ENCODE measurements at places on chromosomes 3 and 15. TPM values are rescaled to one million over a fixed set of nuclear protein-coding genes. Genes with fewer than 3 reads are reported as not detected.

DNA sequence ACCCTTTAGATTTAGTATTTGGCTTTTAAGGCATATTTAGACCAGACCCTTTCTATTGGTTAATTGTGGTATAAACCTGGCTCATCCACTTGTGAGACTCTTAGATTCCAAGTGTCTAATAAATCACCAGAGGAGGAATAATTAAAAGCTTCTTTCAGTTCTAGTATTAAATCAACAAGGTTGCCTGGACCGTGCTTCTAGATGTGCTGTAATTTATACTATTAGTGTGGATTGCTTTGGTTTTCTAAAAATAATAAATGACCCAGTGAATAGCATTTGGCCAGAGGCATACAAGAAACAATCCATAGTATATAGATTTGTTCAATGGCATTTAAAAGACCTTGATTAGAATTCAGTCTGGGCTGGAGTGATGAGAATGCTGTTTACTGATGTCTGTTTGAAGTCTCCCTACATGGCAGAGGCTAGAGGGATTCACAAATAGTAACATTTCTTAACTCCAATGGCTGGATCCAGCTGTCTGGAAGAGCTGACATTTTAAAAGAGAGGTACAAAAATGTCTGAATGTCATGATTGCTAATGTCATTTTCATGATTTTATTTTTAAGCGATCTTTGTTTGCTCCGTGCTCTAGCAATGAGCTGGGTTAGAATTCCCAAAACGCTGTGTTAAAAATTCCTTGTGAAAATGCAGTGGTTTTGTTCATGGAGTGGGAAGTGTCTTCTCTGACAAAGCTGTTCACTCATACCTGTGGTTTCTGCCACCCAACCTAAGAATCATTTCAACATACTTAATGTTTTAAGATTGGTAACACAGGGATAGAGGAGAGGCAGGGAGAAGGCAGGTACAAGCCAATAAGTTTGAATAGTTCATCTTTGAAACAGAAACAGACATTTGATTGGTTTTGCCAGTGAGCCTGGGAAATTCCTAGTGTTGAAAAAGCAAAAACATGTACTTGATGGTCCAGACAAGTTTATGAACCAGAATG, 89.9 kb downstream of the RBMS3 start:
- DNase-seq, result no peak

- DNase-seq, result no peak
Measured at GRCh38 chr3:3648988-3649679, 150.1 kb upstream of the LRRN1 start.

DNA sequence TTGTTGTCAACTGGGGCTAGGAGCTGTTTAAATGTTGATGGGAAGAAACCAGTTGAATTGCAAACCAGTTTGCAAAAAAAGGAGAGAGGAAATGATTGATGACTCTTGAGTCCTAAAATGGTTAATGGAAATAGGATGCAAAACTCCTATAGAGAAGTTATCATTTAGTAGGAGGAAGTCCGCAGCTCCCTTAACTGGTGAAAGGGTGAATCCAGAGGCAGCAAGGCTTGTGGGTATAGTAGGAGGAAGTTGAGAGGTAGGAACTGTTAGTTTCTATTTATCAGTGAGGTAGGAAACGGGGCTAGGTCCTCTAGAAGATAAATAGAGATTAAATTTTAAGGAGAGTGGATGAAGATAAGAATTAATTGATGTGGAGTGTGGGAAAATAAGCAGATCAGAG, 15.4 kb downstream of the IREB2 start:
- DNase-seq, result no peak

Gene SLC38A3
- 2.5 TPM for polyA plus RNA-seq

Gene FAM81A
- 0.67 TPM for polyA plus RNA-seq

Gene ISG20
- 1.9 TPM for polyA plus RNA-seq

GRCh38 chr15:69424748-69425413, 10.7 kb downstream of the KIF23 start:
- DNase-seq, result no peak

- no peak for DNase-seq
Measured at GRCh38 chr15:66996094-66996493, 69.3 kb upstream of the SMAD3 start.

DNA sequence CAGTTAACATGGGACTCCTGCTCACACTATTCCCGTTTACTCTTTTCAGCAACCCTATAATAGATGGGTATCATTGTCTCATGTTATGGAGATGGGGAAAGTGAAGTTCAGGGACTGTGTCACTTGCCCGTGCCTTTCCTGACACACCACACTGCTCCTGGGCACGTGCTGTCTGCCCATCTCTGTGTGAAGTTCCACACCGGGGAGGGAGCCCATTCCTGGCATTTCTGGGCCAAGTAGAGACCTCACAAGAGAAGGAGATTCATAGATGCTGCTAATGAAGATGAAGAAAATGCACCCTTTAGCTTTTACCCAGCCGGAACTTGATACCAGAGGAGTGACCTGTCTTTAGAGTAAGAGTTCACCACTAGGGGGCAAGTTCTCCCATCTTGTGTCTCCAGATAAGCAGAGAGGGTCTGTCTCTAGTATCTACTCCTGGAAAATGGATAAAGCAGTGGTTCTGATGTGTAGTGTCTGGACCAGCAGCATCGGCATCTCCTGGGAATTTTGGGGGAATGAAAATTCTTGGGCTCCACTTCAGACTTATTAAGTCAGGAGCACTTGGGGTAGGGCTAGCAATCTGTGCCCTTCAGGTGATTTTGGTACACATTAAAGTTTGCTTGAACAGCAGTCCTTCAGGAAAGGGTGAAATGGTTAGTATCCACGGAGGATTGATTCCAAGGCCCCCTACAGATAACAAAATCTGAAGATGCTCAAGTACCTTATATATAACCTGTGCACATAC, 2.0 kb upstream of the TOPBP1 start:
- DNase-seq, result peak; percentile 45

- DNase-seq, result peak; percentile 13
Measured at GRCh38 chr15:43204016-43204901, 16.6 kb downstream of the EPB42 start.

- no peak for DNase-seq
Measured at GRCh38 chr3:128588147-128588546, 62.5 kb downstream of the RPN1 start.

Gene MCTP2
- polyA plus RNA-seq, result 0.68 TPM

DNA sequence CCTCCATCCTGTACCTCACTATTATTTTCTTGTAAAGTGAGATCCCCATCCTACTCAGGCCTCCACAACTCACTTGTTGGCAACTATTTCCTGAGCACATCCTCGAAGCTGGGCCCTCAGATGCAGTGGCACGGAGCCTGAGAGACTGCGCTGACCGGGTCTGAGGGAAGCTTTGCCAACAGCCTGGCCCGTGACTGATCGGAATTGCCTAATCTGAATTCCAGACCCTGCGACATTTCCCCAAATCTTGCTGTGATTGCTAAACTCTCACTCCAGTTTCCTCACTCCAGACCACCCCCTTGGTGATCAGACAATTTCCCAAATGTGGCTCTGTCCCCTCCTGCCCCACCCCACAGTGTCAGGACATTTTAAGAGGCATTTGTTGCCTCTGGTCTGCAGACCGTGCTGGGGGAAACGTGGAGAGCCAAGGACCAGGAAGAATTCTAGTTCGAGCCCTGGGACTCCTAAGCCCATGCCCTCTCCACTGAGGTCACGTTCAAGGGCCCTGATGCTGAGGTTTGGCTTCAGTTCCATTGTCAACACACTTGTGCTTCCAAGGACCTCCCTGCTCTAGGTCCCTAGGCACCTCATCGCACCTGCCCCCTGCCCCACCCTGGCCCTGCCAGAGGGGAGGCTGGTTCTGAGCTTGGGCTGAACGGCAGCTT, 22.8 kb downstream of the KLHL25 start:
- no peak for DNase-seq

DNA sequence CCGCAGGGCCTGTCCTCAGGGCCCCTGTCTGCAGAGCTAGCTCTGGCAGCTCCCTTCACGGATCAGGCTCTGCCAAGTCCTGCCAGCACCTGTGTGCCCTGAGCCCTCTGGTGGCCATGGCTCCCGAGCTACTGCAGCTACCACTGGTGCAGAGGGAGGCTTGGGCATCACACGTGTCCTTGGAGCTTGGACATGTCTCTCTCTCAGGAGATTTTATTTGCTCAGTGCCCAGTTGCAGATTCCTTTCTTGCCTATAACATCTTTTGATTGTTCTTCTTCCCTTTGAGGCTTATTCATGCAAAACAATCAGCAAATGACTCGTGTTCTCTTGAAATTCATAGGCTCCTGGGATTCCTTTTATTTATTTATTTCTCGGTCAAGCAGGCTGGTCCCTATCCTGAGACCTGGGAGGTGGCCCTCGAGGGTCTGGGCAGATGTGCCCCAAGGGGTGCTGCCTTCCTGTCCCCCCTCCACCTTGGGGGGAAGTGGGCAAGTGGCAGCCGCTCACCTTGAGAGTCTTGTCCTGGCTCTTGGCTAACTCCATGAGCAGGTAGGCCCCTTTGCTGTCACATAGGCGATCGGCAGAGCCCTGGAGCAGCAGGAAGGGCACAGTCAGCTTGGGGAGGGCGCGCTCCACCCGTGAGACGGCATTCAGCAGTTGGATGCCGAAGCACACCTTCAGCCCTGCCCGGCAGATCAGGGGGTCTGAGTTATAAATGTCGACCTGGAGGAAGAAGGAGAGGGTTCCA, 21.9 kb downstream of the ABTB1 start:
- DNase-seq, result no peak

GRCh38 chr3:57821765-57822164, 65.7 kb downstream of the SLMAP start:
- no peak for DNase-seq

DNA sequence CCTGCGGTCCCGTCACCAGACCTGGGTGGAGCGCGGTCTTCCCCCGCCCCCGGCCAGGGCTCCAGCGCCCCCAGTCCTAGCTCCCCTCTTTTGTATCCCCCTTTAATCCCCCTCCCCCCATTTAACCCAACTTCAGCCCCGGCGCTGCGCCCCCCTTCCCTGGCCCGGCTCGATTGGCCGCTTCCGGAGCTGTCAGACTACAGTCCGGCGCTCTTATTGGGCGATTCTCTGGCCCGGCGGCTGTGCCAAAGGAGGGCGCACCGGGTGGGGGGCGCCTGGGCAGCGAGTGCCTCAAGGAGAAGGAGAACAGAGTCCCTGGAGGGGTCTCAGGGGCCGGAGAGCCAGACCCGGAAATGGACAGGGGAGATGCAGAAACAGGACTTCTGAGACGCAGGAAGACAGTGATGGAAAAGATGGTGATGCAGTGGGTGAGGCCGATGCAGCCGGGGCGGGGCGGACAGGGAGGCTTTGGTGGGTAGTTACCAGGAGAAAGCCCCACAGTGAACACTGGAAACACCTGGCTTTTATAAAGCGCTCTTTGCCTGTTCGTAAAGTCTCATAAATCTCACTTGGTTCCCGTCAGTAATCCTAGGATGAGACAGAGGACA, 1.2 kb upstream of the ADCY5 start:
- no peak for DNase-seq

Gene COL8A1
- polyA plus RNA-seq, result 1.4 TPM

Gene SLC24A1
- polyA plus RNA-seq, result 6.7 TPM

Gene CAMKV
- 0.57 TPM for polyA plus RNA-seq

Gene SYNM
- 54.4 TPM for polyA plus RNA-seq

Gene SPRED1
- 30.3 TPM for polyA plus RNA-seq

DNA sequence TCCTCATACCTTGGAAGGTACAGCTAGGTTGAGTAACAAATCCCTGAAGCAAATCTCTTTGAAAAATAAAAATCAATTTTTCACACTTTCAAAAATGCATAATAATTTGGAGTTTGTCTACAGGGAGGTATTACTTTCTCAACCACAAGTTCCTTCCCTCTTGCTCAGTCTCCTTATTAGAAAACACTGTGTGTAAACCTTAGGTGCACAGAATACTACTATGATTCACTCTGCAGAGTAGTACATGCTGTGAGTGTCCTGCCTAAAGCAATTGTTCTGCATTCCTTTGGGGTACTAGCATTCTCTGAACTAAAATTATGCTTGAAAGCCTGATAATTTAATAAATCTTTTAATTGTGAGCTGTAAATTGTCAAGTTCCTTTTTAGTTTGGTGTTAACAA, 115.9 kb upstream of the EPHA3 start:
- no peak for DNase-seq

DNA sequence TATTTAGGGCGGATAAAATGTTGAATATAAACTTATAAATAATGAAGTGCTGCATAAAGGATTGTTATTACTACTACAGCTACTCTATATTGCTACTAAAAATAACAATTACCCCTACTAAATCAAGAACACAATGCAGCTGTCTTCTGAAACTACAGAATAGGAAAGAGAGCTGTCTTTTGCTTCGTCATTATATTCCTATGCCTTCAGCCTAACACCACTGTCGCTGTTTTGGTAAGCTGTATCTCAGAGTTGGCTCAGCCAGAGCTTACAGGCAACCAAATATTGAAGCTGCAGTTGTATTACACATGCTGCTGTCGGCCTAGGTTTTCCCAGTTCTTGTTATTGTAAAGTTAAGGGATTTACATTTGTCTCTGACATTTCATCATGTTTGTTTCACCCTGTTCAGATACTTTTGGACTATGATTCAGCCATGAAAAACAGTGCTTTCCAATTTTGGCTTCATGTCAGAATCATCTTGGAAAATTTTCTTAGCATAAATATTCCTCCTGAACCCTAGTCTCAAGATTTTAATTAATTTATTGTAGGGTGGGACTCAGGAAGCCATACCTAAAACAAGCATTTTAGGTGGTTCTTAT, 31.3 kb upstream of the LPP start:
- DNase-seq, result no peak

DNA sequence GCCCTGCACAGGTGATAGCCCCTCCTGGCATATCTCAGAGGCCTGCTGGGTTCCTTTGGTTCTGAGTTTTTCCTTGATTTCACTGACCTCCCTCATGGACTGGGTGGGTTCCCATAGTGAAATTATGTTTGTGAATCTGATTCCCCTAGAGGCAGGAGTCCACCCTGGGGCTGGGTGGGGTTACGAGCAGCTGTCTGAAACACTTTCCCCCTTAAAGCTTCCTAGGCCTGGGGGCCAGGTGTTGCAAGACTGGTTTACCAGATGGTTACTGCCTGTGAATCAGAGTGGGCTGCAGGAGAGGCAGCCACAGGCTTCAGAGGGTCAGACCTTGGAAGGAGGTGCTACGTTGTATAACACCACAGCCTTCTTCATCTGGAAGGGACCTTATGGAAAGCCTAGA, 34.3 kb downstream of the IL20RB start:
- no peak for DNase-seq

Gene TRPM1
- not detected for polyA plus RNA-seq

Gene TMEM158
- polyA plus RNA-seq, result 1.2 TPM

GRCh38 chr15:48718646-48719045, 73.1 kb upstream of the FBN1 start:
- DNase-seq, result peak; percentile 8

Gene PLA1A
- polyA plus RNA-seq, result 0.35 TPM

GRCh38 chr3:172524611-172525010, 1.4 kb upstream of the TNFSF10 start:
- no peak for DNase-seq

Measured in muscle of arm (tissue), 14 donors.